ENCODE measurements at places on chromosomes 11 and 22.
A peak's percentile ranks its signal among the peaks of the same experiment; 100 is the strongest.

DNA sequence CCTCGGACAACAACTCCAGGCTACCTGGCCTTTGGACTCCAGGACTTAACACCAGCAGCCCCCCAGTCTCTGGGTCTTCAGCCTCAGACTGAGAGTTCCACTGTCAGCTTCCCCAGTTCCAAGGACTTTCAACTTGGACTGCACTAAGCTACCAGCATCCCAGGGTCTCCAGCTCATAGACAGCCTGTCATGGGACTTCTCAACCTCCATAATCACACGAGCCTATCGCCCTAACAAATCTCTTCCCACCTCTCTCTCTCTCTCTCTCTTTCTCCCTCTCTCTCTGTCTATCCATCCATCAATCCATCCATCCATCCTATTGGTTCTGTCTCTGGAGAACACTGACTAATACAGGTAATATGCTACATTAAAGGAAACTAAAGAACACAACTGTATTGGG, 10.7 kb downstream of the RAB30 start:
- DNase-seq = no peak

- no peak for DNase-seq
Measured at GRCh38 chr11:132114185-132114584, 743.8 kb downstream of the NTM start.

DNA sequence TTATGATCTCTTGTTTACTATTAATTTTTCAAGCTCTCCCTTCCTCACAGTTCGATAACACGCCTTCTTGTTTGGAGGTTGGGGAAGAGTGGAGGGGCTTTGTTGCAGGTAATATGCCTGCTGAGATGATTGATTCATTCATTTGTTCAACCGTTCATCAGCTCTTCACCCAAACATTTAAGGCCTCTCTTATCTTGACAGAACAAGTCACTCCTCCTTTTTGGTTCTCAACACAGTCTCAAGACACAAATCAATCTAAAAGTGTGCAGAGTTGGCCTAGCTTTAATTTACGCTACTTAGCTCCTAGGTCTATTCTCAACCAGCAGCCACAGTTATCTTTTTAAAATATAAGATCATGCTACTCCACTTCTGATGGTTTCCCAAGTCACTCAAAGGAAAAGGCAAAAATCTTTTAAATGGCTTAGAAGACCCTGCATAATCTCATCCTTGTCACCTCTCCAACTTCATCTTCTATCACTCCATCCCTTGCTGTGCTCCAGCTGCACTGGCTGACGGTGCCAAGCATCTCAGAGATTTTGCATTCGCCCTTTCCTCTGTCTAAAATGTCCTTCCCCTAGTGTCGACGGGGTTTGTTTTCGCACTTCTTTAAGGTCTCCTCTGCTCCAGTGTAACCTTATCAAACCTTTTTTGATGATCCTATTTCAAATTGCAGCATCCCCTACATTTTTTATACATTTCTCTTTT, 60.3 kb downstream of the AMBRA1 start:
- no peak for DNase-seq

GRCh38 chr11:128956401-128957201, 13.9 kb upstream of the TP53AIP1 start:
- DNase-seq = peak; percentile 14

DNA sequence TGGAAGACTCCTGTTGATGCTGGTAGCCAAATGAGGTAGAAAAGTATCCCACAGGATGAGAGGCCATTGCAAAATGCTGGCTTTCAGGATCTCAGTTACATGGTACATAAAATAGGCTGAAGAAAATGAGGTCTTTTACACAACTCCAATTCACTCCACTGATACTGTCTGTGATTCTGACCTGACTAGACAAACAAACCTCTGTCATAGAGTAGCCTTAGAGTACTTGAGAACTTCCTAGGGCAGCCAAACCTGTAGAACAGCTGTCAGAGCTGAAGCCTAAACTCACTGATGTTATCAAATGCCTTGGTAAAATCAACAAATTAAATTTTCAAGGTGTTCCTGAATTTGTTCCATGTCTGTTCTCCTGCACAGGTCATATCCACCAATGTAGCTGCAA, 26.2 kb upstream of the POGLUT3 start:
- no peak for DNase-seq

DNA sequence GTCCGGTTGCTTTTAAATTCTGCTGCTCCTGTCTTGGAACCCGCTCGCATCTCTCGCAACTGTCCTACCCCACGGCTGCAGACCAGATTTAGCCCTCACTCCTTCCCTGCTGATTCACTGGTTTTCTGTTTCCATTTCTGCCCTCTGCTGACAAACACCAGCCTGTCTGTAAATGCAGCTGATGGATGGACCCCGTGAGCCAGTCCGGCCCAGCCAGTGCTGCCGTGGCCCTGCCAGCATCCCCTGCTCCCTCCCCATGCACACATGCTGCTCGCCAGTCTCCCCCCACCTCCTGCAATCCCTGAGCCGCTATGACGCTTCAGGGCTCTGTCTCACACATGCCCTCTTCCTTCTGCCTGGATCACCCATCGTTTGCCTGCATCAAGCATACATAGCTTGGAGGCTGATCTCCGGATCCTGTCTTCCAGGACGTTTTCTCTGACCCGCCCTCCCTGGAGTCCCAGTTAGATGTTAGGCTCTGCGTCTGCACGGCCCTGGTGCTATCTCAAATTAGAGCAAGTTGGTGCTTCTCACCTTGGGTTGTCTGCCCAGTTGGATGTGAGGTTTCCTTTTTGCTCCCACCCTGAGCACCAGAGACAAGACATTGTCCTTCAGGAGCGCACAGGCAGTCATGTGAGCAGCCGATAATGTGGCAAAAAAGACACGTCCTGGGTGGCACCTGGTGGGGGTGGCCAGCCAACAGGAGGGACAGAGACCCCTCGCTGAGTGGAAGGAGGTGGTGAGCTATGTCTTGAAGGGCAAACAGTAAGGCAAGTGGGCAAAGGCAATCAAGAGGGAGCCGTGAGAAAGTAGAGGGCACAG, 4.3 kb upstream of the ACR start:
- DNase-seq = no peak

- DNase-seq = peak; percentile 93
Measured at GRCh38 chr22:46035742-46036557, 59.0 kb upstream of the WNT7B start.

GRCh38 chr11:111796696-111797095, 30.5 kb upstream of the PPP2R1B start:
- no peak for DNase-seq

DNA sequence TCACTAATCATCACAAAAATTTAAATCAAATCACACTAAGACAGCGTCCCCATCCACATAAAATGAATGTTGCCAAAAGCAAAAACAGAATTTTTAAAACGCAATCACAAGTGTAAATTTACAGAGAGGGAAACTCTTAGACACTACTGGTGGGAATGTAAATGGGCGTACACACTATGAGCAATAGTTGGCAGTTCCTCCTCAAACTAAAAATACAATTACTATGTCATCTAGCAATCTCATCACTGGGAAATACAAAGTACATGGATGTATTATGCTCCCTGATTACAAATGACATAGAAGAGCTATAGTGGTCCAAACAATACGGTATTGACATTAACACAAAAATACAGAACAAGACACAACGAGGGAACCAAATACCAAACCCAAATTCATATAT, 8.7 kb upstream of the RGL4 start:
- DNase-seq = no peak

- DNase-seq = no peak
Measured at GRCh38 chr11:130813638-130814037, 102.6 kb downstream of the SNX19 start.

GRCh38 chr11:1859004-1859403, 6.1 kb downstream of the LSP1 start:
- no peak for DNase-seq

DNA sequence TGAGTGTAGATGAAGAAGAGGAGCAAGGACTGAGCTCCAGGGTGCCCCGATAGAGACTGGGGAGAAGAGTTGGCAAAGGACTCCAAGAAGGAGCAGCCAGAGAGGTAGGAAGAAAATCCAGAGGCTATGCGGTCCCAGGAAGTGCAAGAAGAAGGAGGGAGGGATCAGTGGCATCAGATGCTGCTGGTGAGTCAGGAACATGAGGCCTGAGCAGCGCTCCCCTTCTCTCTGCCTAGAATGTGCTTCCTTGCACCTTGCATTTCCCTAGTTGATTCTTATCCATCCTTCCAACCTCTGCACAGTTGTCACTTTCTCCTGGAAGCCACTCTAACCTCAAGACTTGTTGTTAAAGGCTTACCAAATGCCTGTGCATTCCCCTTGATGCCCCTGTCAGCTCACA, 21.3 kb downstream of the KCNC1 start:
- no peak for DNase-seq

DNA sequence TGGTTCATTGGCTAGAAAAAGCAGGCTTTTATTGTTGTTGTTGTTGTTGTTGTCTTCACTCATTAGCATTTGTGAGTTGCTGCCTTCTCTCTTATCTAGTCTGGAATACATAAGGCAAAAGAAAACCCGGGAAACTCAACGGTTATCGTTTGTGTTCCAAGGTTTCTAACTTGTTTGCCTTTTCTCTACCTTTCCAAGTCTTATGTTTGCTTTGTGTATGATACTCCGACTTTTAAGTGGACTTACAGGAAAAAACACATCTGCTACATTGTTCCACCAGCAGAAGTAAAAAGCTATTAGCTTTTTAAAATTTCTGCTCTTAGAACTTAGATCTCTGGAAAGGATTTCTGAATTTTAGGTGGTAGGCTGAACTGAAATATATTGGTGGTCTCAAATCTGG, 27.0 kb upstream of the HIKESHI start:
- DNase-seq = no peak

- DNase-seq = no peak
Measured at GRCh38 chr11:67582011-67582410, 1.6 kb upstream of the GSTP1 start.

DNA sequence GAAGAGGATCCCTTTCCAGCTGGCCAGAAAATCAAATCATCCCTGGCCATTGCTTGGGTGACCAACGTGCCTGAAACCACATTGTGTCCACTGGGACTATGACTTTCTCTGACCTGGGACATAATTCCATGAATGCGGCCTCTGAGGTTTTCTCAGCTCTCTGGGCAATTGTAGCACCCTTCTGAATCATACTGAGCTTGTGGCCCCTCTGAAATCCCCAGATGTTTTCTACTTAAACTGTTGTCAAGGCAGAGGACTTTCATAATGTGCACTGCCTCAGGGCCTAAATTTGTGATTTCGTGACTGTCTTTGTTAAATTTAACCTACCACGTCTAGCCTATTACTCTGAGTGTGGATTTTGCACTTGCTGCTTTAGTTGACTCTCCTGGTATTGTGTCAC, 321.1 kb upstream of the PLET1 start:
- no peak for DNase-seq

- DNase-seq = no peak
Measured at GRCh38 chr11:71181566-71181965, 70.8 kb downstream of the SHANK2 start.

DNA sequence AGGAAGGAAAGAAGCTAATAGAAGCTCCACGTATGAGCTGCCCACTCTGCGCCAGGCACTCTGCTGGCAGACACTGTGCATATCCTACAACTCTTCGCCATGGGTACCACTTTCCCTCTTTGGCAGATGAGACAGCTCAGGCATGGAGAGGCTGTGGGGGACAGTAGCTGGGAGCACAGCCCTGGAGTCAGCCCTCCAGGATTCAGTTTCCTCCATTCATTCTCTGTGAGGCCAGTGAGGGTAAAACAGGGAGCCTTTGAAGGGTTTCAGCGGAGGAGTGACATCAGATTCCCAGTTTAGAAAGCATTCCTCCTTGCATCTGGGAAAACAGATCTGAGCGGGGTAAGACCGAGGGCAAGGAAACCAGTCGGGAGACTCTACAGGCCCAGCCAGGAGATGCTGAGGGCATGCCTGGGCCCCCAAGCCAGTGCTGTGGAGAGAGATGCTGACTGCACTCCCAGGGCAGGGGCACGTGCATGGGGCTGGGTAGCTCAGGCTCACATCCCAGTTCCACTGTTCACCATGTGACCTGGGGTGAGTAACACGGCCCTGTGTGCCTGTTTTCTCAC, 58.3 kb upstream of the EMID1 start:
- no peak for DNase-seq
